Pancreas (tissue), 10 donors: ENCODE measurements at places on chromosomes 4 and X. TPM values are rescaled to one million over a fixed set of nuclear protein-coding genes. Genes with fewer than 3 reads are reported as not detected.

NPY1R gene
- 8.5 TPM for total RNA-seq

ADAMTS3 gene
- total RNA-seq, result 0.19 TPM

SULT1B1 gene
- 0.08 TPM for total RNA-seq

USP17L28 gene
- total RNA-seq, result not detected

TRAM1L1 gene
- 1.6 TPM for total RNA-seq

CTAG1A gene
- not detected for total RNA-seq

EDA2R gene
- total RNA-seq, result 0.70 TPM

BMP3 gene
- not detected for total RNA-seq

TEX13D gene
- not detected for total RNA-seq

CAMK2D gene
- total RNA-seq, result 7.6 TPM

GLRB gene
- 5.0 TPM for total RNA-seq

SLITRK4 gene
- total RNA-seq, result 0.32 TPM

CT45A1 gene
- not detected for total RNA-seq

ABCG2 gene
- 0.24 TPM for total RNA-seq

TLR6 gene
- total RNA-seq, result 0.19 TPM

JAKMIP1 gene
- 0.24 TPM for total RNA-seq

SMR3A gene
- not detected for total RNA-seq

EGFL6 gene
- 0.06 TPM for total RNA-seq

SPANXN3 gene
- total RNA-seq, result not detected

BGN gene
- total RNA-seq, result 9.4 TPM

NAP1L3 gene
- 0.38 TPM for total RNA-seq

TMEM31 gene
- total RNA-seq, result not detected

SUPT20HL2 gene
- total RNA-seq, result not detected

DCHS2 gene
- 0.06 TPM for total RNA-seq

MAGEC2 gene
- total RNA-seq, result not detected

CFAP47 gene
- 0.04 TPM for total RNA-seq

RXFP1 gene
- total RNA-seq, result 0.12 TPM

GYPA gene
- total RNA-seq, result not detected
